ENCODE measurements at places on chromosomes 12 and 14. TPM values are rescaled to one million over a fixed set of nuclear protein-coding genes. Genes with fewer than 3 reads are reported as not detected.

The KTN1 gene
- 299 TPM for total RNA-seq

The KANSL2 gene
- 18.3 TPM for total RNA-seq

The ZDHHC22 gene
- 1.7 TPM for total RNA-seq

The PAWR gene
- total RNA-seq, result 93.0 TPM

DNA sequence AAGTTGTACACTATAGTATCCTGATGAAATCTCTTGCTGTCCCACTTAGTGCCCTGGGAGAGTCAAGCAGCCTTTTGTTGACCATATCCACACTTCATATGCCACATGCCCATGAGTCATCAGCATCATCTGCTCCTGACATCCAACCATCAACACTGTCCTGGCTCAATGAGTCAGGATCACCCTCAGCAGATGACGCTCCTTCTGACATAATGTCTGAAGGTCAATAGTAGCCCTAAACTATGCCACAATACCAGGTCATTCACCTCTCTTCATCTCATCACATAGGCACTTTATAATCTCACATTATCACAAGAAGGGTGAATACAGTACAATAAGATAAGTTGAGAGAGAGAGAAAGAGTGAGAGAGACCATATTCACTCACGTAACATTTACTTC is 369.0 kb upstream of the FAR2 start:
- no peak for DNase-seq

DNA sequence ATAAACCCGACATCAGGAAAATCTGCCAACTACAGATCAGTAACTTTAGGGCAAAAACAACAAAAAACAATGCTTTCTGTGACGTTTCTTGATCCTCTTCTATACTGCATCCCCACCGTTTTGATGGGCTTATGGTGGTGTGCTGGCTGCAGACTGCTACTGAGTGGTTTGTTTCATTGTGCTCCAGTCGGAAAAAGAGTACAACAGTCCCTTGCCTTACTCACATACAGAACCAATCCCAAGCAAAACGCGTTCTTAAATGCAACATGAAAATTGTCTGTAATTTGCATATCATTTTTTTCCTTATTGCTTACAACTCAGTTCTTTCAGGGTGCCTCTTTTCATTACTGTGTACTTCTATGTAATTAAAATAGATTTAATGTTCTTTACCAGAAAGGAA is 2.3 kb downstream of the ETV6 start:
- no peak for DNase-seq

GRCh38 chr12:95335948-95336347 is 118.3 kb downstream of the VEZT start:
- no peak for DNase-seq

DNA sequence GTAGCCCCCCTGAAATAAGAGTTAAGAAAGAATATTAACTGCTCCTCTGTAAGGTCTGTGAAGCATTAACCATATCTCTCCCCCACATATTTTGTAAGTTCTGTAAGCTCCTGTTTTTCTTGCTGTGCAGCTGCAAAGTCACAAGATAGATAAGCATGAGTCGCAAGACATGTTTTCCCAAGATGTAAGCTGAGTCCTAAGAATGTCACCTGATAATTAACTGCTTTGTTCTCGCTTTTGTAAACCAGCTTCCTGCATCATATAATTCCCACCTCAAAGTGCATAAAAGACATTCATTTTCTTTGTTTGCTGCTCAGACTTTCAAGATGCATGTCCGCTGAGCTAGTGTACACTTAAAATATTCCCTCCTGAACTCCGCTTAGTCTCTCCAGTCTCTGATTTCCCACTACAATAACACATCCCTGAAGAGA is 27.0 kb upstream of the PHC1 start:
- no peak for DNase-seq

- DNase-seq, result no peak
Measured at GRCh38 chr14:73000073-73000472, 26.8 kb downstream of the ZFYVE1 start.

All from mucosa of descending colon (tissue), 3 donors.